ENCODE measurements at places on chromosomes 5 and 9.
A peak's percentile ranks its signal among the peaks of the same experiment; 100 is the strongest.

- no peak for DNase-seq
Observed at GRCh38 chr5:4339949-4340348, 744.3 kb downstream of the IRX1 start.

GRCh38 chr5:169584998-169585451 is 1.5 kb downstream of the SPDL1 start:
- DNase-seq, result no peak

GRCh38 chr5:29134418-29134817 is 2059.1 kb upstream of the CDH6 start:
- no peak for DNase-seq

GRCh38 chr5:37090123-37090726 is 159.0 kb downstream of the CPLANE1 start:
- no peak for DNase-seq

DNA sequence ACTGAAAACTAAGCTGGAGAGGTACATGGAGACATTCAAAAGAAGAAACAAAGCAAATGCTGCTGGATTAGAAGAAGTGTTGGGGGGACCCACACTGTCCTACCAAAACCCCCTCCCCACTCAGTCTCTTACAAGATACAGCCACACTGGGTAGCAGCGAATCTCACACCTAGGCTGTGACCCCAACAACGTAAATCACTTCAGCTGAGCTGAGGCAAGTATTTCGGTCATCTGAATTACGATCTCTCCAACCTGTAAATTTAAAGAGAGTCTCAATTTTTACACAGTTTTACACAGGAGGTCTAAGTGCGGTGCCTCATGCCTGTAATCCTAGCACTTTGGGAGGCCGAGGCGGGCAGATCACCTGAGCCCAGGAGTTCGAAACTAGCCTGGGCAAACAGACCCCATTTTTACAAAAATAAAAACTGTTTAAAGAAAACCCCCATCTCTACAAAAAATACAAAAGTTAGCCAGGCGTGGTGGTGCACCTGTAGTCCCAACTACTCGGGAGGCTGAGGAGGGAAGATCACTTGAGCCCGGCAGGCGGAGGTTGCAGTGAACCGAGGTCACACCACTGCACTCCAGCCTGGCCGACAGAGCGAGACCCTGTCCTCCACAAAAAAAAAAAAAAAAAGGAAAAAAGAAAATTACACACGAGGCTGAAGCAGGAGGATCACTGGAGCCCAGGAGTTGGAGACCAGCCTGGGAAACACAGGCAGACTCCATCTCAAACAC is 3.4 kb downstream of the CAMSAP1 start:
- DNase-seq, result no peak

DNA sequence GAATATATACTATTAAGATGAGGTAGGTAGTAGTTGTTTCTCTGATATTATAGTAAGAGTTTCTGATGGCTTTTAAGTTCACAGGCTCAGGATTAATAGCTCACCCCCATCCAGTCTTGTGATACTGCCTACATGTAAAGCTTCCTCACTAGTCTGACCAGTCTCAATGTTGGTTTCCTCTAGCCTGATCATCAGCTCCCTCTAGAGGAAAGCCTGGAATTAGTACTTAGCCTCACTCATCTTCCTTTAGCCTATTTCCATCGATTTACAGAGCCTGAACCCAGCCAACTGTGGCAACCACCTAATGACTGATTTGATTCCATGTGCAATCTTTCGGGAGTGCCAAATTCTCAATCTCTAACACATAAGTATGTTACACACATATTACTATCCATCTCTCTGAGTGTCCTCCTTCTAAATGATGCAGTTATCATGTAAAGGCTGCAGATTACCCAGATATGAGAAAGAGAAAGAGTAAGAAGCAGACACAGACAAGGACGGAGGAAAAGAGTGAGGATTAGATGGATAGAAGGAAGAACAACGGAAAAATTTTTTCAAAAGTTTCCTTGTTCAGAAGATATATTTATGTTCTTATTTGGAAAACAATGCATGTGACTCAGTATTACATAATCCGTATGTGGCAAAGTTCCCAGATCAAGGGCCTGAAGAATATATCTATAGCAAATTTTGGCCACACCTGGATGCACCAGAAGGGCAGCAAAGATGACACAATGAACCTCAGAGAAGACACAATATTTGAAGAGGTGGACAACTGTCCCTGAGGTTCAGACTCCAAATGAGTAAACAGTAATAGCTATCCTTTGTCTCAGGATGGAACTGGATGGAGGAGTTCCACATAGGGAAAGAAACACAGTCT is 333.7 kb downstream of the ELAVL2 start:
- DNase-seq, result peak; percentile 52

- DNase-seq, result no peak
Observed at GRCh38 chr9:133848471-133849109, 110.4 kb upstream of the SARDH start.

GRCh38 chr9:34252670-34253459 is 74.0 kb downstream of the UBAP1 start:
- DNase-seq, result no peak

DNA sequence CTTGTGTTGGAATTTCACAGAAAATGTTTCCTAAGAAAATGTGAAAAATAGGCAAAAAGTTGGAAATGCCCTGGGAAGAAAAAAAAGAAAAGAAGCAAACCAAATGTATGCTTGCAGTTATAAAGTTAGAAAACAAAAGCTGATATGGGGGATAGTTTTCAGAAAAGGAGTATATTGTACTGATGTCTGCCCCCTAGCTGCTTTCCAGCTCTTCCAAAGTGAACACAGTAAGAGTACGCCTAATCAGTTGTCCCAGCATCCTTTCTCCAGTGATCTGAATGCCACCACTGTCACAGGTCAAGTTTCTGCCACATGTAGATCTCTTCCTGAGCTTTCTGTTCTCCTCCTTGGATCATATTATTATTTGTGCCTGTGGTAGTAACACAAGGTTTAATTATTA is 5.8 kb downstream of the TYRP1 start:
- DNase-seq, result no peak

- DNase-seq, result no peak
Observed at GRCh38 chr9:35646153-35646532, 4.6 kb downstream of the SIT1 start.

DNA sequence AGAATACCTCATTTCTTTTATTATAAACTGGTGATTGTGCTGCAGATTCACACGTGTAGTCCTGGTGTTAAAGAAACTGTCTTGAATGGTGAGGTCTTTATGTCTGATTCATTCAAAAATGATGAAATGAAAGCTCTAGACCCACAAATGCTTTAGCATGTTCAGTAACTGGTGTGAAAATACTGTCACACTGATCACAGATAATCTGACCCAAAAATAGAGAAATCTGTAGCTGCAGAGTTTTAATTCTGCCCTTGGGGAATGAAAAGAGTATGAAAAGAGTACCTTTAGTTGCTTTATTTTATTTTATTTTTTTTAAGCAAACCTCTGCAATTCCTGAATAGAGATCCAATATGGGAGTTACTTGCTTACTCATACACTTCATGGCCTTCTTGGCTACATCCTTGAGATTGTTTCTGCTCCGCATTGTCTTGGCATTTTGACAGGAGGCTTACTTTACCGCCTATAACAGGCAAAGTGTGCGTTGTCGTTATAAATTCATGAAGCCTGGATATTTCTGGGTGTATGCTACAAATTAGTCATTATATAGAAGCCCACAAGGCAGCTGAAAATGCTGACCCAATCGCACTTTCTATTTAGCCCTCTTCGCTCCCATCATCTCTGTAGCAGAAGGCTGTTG is 2.7 kb downstream of the RGMB start:
- no peak for DNase-seq

DNA sequence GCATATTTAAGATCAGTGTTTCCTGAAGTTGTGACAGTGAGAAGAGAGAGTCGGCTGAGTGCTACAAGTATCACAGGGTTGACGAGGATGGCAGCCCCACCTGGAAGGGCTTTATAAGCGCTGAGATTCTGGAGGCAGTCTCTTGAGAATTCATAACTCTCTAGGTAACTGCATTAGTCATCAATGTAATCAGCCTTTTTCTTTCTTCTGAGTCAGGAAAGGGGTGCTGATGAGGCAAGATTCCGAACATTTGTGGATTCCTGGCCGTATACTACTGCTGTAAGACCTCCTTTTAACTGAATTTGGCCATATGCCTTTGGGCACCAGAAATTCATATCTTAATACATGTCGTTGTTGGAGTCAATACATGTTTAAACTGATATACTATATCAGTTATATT is 6.6 kb upstream of the RNF20 start:
- no peak for DNase-seq

DNA sequence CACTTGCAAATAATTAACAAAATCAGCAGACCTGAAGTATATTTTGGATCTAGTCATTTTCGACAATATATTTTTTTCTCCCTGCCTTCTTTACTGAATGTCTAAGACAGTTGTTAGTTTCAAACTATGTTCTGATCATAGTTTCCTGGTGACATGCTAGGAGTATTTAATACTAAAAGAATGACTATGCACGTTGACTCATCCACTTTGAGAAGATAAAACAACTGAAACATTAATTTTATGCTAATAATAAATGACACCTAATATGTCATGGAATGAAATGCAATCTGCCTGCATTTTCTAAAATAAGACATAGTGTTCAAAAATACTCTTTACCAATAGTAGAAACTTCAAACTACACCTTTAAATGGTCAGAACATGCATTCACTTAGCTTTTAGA is 2123.7 kb upstream of the C9orf72 start:
- DNase-seq, result no peak

GRCh38 chr5:143758750-143759149 is 53.2 kb upstream of the HMHB1 start:
- DNase-seq, result no peak

DNA sequence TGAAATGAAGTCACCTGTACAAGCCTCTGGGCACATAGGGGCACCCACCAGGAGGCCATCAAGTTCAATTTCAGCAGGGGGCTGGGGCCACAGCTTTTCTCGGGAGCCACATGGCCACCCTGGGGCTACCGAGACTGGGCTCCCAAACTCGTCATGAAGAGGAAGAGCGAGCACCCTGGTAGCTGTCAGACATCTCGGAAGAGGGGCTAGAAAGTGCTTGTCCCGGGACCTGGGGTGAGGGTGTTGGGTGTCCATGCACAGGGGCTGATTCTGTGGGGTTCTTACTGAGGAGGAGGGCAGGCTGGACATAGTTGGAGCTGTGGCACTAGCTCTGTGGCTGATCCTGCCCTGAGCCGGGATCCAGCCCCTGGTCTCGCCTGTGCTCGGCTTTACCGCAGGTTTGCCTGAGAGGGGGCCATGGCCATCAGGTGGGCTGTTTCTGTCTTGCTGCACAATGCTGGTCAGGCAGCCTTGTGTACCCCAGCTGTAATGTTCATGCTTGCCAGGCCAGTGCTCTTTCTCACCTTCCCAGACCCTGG is 70.3 kb downstream of the PHF2 start:
- no peak for DNase-seq

DNA sequence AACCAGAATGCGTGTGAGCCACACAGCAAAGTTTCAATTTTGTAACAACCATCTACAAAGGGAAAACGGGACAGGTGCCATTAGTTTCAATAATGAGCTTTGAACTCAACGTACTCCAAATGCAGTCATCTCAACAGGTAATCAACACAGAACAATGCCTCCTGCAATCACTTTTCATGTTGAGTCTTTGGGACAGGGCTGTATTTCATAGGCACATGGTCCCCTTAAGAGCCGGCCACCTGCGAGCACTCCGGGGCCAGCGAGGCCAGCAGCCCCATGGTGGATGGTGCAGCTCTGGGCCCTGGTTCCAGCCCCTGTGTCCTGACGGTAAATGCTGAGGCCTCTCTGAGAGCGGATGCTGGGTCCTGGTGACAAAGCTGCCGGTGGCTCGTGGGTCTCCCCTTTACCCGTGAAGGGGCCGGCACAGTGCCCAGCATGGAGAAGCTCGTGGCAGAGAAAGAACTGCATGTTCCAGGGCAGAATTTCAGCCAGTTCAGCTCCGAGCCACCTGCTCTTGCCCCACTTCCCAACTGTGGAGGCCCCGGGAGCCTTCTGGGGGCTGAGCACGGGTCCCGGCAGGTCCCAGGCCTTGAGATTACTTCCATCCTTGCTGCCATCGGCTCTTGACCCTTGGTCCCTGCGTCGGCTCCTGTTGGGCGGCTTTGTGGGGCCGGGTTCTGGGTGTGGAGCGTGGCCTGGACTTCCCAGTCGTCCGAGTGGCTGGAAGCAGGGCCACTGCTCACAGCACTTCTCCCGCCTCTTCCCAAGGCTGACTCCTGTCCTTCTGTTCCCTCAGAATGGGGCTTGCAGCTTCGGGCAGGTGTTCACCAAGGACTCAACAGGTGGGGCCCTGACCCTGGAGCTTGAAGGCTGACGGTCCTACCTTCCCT is 26.1 kb upstream of the RNU6ATAC start:
- no peak for DNase-seq

DNA sequence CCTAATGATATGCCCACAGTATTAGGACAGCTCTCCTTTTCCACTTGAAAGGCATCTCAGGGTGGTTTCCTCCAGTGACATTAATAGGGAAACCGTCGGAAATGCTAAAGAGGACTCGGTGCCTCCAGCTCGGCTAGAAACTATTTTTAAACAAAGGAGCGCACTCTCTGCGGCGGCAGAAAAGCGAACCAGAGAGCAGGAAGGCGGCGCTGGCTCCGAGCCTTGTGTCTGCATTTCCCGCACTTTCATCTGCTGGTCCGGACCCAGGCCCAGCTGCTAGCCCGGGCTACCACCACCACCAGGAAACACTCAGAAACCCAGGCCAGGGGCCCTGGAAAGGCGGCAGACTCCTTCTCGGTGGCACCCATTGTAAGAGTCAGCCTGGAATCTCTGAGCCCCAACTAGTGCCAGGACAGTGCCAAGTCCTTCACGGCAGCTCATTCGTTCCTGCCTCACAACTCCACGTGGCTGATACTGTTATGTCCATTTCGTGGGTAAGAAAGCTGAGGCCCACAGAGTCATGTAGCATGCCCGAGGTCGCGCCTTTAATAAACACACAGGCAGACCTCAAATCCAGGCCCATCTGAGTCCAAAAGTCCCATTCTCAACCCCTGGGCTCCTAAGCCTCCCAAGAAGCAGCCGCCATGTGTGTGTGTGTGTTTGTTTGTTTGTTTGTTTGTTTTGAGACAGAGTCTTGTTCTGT is 73.9 kb downstream of the VAV2 start:
- no peak for DNase-seq

- DNase-seq, result no peak
Observed at GRCh38 chr5:121572061-121572460, 279.6 kb upstream of the FTMT start.

DNA sequence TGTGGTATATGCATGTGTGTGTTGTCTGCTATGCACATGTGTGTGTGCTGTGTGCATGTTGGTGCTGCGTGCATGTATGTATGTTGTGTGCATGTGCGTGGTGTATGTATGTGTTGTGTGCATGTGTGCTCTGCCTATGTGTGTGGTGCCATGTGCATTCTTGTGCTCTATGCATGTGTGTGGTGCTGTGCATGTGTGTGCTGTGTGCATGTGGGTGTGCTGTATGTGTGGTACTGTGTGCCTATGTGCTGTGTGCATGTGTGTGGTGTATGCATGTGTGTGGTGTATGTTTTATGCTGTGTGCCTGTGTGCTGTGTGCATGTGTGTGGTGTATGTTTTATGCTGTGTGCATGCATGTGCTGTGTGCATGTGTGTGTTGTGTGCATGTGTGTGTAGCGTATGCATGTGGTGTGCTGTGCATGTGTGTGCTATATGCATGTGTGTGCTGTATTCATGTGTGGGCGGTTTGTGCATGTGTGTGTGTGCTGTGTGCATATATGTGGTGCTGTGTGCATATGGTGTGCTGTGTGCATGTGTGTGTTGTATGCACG is 4.7 kb upstream of the RASGEF1C start:
- no peak for DNase-seq

GRCh38 chr5:10982626-10983025 is 221.6 kb upstream of the DAP start:
- DNase-seq, result no peak

GRCh38 chr9:108108852-108109448 is 619.4 kb upstream of the KLF4 start:
- DNase-seq, result no peak

- no peak for DNase-seq
Observed at GRCh38 chr5:100877274-100877673, 25.8 kb downstream of the ST8SIA4 start.
